Activated naive CD8-positive, alpha-beta T cell treated with anti-CD3 and anti-CD28 coated beads, Interleukin-2, amount 10 ng/mL, durations not matched to agents 7 days and 5 days (primary cell): ENCODE measurements at places on chromosomes 2 and 18. TPM values are rescaled to one million over a fixed set of nuclear protein-coding genes. Genes with fewer than 3 reads are reported as not detected.

The CCDC68 gene
- total RNA-seq, result not detected

The MGAT4A gene
- 124 TPM for total RNA-seq

The ANKRD62 gene
- not detected for total RNA-seq

The SGPP2 gene
- total RNA-seq, result 0.89 TPM

The AFF3 gene
- 2.2 TPM for total RNA-seq

The CRYBA2 gene
- not detected for total RNA-seq

The UGT1A5 gene
- not detected for total RNA-seq

DNA sequence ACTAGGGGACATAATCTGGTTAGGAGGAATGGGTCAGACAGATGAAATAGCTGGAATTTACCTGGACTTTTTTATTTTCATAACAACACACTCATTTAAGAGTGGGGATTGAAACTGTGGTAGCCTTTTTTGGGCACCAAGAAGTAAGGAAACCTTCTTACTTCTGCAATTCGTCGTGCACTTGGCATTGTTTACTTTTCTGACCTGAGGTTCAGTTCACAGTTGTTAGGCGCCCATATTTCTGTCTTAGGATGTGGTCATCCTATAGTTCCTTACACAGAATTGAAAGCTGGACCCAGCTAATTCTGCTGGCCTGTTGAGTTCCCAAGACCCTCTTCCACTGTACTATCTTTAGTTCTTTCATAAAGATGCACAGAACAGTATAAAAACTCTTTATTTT is 72.9 kb downstream of the TMX3 start:
- no peak for DNase-seq

- no peak for DNase-seq
Observed at GRCh38 chr18:38456253-38456652, 890.7 kb upstream of the CELF4 start.

DNA sequence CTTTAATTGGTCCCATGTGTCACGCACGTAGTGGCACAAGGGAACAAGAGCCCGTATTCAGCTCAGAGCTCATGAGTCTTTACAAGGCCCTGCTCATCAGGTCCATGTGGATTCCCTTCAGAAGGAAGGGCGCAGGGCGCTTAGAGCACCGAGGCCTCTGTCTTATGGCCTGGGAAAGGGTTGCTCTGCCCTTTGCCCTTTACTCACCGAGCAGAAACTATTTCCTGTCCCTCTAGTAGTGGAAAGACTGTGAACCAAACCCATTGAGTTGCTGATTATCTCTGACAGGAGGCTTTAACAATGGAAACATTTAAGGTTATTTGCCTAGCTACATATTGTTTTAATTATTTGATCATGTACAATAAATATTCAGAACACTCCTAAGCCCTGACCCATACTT is 102.0 kb upstream of the ACAA2 start:
- no peak for DNase-seq

GRCh38 chr2:235113854-235114253 is 162.0 kb downstream of the SH3BP4 start:
- DNase-seq, result no peak

DNA sequence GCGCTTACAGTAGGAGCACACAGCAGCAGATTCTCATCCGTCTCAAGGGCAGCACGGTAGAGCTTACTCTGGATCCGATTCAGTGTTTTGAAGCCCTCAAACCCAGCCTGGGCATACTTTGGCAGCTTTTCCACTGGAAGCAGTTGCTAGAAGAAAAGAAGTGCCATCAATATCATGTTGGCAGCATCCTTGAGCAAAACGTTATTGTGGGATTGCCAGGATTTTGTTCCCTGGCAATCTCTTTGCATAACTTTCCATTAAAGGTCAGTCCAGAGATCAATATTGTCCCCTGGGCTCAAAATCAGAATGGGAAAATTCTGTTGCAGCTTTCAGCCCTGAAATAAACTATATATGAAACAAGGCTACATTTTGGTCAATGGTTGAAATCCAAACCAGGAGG is 8.4 kb downstream of the SNRNP200 start:
- DNase-seq, result no peak

- DNase-seq, result no peak
Observed at GRCh38 chr2:201953880-201954279, 79.8 kb upstream of the FZD7 start.

DNA sequence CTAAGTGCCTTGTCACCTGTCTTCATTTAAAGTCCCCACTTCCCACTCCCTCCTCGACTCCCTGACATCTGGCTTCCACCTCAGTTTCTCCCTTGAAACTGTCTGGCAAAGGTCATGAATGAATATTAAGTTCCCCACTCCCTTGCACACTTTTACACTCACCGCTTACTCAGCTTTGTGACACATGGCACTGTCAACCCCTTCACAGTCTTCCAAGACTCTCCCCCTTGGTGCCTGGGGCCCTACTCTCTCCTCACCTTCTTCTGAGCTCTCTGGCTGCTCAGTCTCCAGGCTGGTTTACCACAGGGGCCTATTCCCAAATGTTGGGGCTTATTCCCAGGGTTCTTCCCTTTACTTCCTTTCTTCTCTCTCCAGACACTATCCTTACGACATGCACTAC is 17.9 kb upstream of the PTPN4 start:
- no peak for DNase-seq

- no peak for DNase-seq
Observed at GRCh38 chr2:205650450-205650849, 31.9 kb upstream of the NRP2 start.

DNA sequence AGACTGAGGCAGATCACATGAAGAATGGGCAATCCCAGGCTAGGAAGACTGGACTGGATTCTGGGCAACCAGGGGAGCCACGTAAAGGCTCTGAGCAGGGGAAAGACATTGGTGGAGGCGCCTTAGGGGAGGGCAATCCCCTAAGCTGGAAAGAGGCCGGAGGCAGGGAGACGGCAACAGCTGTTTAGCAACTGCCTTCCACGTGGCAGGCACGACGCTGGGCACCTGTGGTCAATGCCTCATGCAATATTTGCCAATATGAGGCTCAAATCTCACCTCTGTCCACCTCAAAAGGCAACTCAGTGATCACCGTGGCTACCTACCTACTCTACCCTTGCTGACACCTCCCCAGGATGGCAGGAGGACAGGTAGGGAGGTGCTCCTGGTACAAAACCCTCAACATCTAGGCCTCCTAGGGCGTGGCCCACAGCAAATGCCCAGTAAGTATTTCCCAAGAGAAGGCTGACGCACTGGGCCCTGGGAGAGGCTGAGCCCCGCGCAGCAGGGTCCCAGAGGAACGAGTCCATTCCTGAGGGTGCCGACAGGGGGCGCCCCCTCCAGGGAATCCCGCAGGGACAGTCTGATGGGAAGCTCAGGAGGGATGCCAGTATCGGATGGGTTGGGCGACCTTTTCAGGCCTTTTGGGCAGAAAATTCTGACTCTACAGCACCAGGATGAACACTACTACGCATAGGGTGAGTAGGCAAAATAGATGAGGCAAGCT is 8.9 kb downstream of the BOLA3 start:
- DNase-seq, result no peak

DNA sequence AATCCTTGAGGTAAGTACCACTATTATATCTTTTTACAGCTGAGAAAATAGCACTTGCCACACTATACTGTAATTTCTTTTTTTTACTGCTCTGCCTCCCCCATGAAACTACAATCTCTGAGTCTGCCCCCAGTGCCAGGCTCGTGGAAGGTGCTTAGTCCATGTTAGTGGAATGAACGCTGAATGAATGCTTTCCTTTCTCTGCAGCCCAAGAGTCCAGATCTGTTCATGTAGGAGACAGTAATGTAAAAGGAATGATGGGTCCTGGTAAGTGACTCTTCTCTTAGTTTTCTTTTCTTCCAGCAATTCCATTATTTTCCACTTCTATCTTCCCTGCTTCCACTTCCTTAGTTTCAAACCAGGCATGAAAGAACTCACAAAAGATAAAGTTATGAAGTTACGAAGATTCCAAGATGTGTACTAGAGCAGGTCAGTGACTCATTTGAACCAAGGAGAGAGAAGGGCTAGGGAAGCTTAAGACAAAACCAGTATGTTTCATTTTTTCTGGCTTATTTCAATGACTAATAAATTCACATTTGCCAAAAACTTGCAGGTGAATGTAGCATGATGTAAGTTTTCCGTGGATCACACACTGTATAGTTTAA is 46.0 kb downstream of the ARHGEF33 start:
- no peak for DNase-seq

DNA sequence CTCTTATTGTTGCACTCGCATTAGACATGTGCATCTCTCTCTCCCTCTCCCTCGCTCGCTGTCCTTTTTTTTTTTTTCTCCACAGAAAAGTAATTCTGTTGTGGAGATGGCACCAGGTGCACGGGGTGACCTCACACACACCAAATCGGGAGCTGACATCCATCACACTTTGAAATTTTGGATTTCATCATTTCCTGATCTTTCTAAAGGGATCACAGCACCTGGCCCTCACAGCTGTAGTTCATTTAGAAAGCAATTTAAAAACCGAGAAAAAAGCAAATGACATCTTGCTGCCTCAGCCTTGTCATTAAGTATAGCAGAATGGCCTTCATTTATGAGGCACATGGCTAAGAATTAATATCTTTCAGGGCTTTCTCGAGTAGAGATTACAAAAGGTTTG is 717.2 kb downstream of the RNF144A start:
- no peak for DNase-seq

- no peak for DNase-seq
Observed at GRCh38 chr2:36507408-36507812, 90.6 kb downstream of the FEZ2 start.

GRCh38 chr2:217820904-217821303 is 181.9 kb downstream of the TNS1 start:
- DNase-seq, result no peak

DNA sequence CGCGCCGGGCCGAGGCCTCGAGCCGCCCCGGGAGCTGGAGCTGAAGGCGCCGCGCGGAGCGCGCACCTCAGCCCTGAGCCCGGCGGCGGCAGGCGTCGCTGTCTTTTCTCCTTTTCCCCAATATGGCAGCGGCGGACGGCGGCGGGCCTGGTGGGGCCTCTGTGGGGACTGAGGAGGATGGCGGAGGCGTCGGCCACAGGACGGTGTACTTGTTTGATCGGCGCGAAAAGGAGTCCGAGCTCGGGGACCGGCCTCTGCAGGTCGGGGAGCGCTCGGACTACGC is 369 bp downstream of the SMCHD1 start:
- DNase-seq, result no peak

GRCh38 chr2:96788442-96789244 is 27.4 kb upstream of the CNNM3 start:
- no peak for DNase-seq
